ENCODE measurements at places on chromosomes 5 and 9. TPM values are rescaled to one million over a fixed set of nuclear protein-coding genes. Genes with fewer than 3 reads are reported as not detected.

DNA sequence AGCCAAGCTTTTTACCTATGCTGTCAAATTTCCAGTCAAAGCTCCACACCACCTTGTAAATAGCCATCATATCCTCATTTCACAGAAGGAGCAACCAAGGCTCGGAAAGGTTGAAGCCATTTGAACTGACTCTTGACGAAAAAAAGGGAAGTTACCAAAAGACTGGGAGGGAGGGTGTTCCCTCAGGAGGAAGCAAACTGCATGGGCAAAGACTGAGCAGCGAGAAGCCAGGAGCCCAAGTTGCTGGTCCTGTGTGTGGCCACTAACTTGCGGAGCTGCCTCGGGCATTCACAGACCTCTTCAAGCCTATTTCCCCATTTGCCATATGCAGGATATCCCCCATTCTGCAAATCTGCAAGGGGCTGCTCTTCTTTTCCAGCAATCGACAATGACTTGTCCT, 37.4 kb downstream of the TTLL11 start:
- H3K27me3 ChIP-seq: no peaks in the 10 kb centered on the region
- H3K4me3 ChIP-seq: no peak overlapping the region
- no peak for DNase-seq
- peaks cover 4% of the 10 kb centered on the region for H3K36me3 ChIP-seq
- H3K27ac ChIP-seq: no peak overlapping the region

GRCh38 chr5:6845856-6846255, 132.6 kb downstream of the TENT4A start:
- H3K4me1 ChIP-seq: no peaks in the 10 kb centered on the region
- H3K4me3 ChIP-seq: no peak overlapping the region
- no peak for DNase-seq
- no peaks in the 10 kb centered on the region for H3K36me3 ChIP-seq
- no peak overlapping the region for H3K27ac ChIP-seq
- H3K27me3 ChIP-seq: no peaks in the 10 kb centered on the region

DNA sequence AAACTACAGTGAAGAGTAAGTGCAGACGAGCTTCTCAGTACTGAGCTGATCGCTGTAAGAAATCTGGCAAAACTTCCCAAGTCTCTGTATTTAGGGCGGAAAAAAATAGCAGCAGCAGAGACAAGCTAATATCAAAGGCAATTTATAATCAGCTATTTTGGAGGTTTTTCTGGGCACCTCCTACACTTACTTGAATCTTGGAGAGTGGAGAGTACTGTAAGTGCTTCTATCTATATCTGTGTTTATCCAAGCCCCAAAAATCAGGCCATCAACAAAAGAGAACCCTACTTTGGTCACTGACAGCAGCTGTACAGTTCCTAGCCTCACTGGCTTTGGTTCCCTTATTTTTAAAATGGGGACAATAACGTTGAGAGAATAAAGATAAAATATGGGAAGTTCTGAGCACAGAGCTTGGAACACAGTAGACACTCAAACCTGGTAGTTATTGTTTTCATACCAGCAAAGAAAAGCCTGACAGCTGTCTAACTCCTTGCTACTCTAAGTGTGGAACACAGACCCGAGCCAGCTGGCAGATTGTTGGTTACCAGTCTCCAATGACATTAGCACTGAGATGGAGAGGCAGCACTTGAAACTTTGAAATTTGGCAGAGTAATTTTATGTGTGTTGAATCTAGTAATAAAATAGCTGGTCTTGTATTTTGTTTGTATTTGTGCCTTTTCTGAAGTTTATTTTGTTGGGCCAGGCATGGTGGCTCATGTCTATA, 96.0 kb upstream of the SLC28A3 start:
- no peak overlapping the region for H3K27ac ChIP-seq
- H3K27me3 ChIP-seq: no peaks in the 10 kb centered on the region
- DNase-seq: no peak
- no peaks in the 10 kb centered on the region for H3K4me1 ChIP-seq
- H3K4me3 ChIP-seq: no peak overlapping the region

DNA sequence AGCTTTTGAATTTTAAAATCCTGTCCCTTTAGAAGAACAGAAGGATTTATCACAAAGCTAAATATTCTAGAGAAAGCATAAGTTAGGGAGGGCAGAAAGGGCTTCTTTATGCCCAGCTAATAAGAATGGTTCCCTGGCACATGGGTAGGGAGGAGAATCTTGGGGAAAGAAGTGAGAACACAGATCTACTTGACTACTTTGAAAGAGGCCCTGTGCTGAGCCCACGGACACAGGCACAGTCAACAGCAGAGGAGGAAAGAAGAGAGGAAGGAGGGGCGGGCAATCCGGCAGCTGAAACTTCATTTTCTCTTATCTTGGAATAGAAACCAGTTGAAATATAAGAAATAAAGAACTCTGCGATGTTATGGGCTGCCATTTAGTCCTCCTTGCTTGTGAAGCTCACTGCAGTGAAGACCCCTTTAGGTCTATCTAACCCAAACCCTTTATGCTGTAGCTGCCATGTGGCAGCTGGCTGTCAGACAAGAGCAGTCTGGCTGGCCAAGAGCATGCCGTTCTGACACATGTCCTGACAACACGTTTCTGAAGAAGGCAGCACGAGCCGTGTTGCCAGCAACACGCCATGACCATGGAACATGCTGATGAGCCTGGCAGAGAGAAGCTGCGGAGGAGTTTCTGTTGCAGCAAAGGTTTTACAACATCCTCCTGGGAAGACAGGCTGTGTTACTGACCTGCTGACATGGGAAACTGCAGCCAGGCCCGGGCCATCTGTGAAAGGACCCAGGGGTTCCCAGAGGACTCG, 34.2 kb downstream of the ABLIM3 start:
- no peak for DNase-seq
- no peaks in the 10 kb centered on the region for H3K27me3 ChIP-seq
- peaks cover 6% of the 10 kb centered on the region for H3K4me1 ChIP-seq
- H3K4me3 ChIP-seq: no peak overlapping the region
- no peaks in the 10 kb centered on the region for H3K36me3 ChIP-seq

The CDH9 gene
- total RNA-seq: not detected

DNA sequence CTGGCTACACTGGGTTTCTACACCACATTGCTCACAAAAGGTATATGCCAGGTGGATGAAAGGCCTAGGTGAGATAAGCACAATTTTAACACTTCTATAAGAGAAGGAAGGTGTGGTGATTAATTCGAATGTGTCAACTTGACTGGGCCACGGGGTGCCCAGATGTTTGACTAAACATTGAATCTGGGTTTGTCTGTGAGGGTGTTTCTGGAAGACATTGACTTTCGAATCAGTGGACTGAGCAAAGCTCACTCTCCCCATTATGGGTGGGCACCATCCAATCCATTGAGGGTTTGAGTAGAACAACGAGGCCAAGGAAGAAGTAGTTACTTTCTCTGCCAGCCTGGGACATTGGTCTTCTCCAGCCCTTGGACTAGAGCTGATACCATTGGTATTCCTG, 78.2 kb upstream of the COL5A1 start:
- H3K4me3 ChIP-seq: no peak overlapping the region
- no peak for DNase-seq
- H3K4me1 ChIP-seq: no peaks in the 10 kb centered on the region
- no peak overlapping the region for H3K27ac ChIP-seq
- H3K36me3 ChIP-seq: no peaks in the 10 kb centered on the region

The IL5 gene
- total RNA-seq: not detected

DNA sequence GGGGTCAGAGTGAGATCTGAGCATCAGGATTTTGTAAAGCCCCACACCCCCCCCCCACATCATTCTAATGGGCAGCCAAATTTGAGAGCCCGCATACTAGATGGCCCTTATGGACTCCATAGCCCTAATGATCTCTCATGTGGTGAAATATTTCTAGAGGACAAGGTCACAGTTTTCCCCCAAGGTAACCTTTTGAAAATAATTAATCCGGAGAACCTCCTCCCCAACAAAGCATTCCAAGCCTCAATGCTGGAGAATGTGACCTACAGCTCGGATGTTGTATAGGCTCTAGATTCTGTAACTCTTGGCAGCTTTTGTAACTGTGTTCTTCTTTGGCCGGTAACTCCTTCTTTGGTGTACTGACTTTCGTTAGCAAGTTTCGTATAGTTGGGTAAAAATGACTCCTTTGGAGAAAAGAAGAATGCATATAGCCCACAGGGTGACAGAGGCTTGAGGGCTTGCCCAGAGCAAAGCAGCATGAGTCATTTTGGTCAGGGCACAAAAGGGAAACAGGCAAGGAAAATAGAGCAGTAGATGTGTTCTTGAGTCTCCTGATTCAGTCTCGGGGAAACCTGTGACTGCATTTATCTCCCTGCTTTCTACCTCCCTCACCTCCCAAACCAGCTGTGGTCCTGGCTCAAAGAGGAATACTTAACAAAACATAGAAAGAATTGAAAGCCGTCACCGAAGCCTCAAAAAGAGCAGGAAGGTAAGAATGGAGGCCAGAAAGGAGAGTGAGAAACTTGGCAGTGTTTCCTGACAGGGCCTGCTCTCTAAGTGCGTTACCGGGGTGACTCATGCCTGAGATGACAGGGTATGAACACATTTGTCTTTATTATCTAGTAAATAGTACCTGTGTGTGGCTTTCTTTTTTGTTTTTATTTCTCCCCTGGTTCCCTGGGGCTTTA, 6.6 kb upstream of the XPA start:
- H3K36me3 ChIP-seq: no peaks in the 10 kb centered on the region
- H3K4me1 ChIP-seq: peaks cover 6% of the 10 kb centered on the region
- H3K27me3 ChIP-seq: no peaks in the 10 kb centered on the region
- no peak overlapping the region for H3K4me3 ChIP-seq

DNA sequence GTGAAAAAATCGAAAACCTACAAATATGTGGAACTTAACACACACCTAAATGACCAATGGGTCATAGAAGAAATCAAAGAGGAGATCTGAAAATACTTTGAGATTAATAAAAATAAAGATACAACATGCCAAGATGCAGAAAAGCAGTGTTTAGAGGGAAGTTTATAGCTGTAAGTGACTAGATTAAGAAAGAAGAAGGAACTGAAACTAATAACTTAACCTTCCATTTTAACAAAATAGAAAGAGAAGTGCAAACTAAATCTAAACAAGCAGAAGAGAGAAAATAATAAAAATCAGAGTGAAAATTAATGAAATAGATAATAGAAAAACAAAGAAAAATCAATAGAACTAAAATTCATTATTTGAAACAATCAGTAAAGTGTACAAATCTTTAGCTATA, 103.0 kb upstream of the MAMDC2 start:
- H3K27ac ChIP-seq: no peak overlapping the region
- H3K36me3 ChIP-seq: no peaks in the 10 kb centered on the region
- no peaks in the 10 kb centered on the region for H3K27me3 ChIP-seq
- no peaks in the 10 kb centered on the region for H3K4me1 ChIP-seq
- H3K4me3 ChIP-seq: no peak overlapping the region

The POU5F2 gene
- total RNA-seq: 11.7 TPM

DNA sequence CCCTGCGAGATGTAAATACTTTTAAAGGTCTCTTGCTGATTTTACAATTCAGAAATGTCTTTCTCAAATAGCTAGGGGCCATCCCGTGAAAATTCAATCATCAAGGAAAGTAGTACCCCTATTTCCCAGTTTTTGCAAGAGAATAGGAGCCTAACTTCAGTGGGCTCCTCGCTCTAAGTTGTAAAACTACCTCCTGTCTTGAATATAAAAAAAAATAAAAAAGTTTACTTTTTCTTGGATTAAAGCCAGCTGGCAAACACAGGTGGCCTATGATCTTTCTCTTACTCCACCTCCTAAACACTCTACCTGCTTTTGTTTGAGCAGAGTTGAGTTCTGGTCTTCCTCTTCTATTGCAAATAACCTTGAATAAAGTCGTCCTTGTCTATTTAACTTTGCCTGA, 79.4 kb downstream of the SLCO4C1 start:
- DNase-seq: no peak
- no peaks in the 10 kb centered on the region for H3K36me3 ChIP-seq
- no peak overlapping the region for H3K27ac ChIP-seq

DNA sequence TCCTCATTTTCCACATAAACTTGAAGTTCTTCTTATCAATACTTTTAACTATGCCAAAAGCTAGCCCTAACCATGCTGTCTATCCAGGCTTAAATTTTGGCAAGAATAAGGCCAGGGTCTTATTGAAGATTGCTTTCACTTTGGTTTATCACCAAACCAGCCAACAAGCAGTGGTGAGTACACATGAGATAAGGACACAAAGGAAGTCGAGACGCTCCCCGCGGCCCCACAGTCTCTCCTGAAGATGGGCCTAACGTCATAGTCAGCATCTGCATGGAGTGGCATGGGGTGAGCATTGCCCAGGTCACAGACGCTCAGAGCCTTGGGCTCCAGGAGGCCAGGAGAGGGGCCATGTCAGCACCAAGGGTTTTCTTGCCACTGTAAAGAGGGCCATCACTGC, 80.3 kb downstream of the ATPSCKMT start:
- H3K36me3 ChIP-seq: no peaks in the 10 kb centered on the region
- H3K4me1 ChIP-seq: no peaks in the 10 kb centered on the region
- DNase-seq: no peak
- no peaks in the 10 kb centered on the region for H3K27me3 ChIP-seq

- H3K4me3 ChIP-seq: no peak overlapping the region
- no peak for DNase-seq
- no peaks in the 10 kb centered on the region for H3K36me3 ChIP-seq
- no peak overlapping the region for H3K27ac ChIP-seq
Measured at GRCh38 chr5:65076251-65076869, 307.6 kb downstream of the CWC27 start.

The TXNDC8 gene
- total RNA-seq: not detected

All from spleen (tissue), 13 donors.